Hematopoietic multipotent progenitor cell treated with erythropoietin and hydrocortisone succinate and interleukin-3 and kit ligand, for 4 days (in vitro differentiated cells): ENCODE measurements at places on chromosomes 3 and 15.

DNA sequence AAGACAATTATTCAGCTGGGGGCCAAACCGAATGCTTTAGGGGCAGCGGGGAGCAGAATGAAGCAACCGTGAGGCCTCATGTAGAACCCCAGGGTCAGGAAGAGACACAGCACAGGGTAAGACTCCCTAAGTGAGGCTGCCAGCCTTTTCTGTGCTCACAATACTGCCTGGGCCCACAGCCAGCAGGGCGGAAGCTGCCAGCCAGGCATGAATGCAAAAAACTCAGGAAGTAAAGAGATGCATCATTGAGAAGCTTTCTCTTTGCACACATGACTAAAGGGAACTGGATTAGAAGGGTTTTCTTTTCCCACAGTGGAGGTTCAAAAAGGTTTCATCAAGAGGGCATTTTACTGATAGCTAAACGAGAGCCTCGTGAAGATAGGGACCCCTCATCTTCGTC lies 33.3 kb downstream of the CA12 start:
- DNase-seq = peak; percentile 58

- DNase-seq = peak; percentile 13
Observed at GRCh38 chr3:197124713-197125112, 95.1 kb upstream of the MELTF start.

DNA sequence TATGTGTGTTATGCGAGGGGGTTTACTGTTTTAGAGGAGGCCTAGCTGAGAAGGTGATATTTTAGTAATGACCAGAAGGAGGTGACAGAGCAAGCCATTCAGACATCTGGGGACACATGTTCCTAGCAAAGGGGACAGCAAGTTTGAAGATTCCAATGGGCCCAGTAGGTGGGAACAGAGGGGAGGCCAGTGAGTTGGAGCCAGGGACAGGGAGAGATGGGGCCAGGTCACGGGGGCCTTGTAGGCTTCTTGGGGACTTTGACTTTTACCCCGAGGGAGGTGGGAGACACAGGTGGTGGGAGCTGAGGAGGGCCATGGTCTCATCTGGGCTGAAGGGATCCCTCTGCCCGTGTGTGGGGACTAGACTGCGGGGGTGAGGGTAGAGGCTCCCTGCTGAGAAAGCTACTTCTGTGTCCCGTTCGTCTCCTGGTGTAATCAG lies 72.5 kb downstream of the MGLL start:
- DNase-seq = peak; percentile 77

- DNase-seq = no peak
Observed at GRCh38 chr3:196232154-196232881, 16.0 kb downstream of the SLC51A start.

GRCh38 chr3:26712211-26713026 lies 89.8 kb downstream of the LRRC3B start:
- DNase-seq = peak; percentile 76

DNA sequence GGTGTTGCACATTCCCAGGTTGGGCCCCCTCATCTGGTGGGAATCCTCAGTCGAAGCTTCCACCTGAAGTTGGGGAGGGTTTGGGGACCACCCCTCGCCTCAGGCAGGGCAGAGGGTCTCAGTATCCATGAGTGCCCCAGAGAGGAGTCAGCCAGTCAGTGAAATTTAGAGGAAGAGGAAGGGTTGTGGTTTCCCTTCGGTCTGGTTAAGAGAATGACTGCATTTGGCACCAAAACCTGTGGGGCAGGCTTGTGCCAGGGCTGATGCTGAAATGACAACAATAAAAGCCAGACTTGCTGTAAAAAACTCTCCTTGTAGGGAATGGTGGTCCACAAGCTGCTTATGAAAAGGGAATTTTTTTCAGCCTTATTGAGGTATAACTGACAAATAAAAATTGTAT lies 22.6 kb downstream of the LMCD1 start:
- DNase-seq = peak; percentile 63

- DNase-seq = no peak
Observed at GRCh38 chr3:23263796-23264195, 60.7 kb downstream of the UBE2E2 start.

GRCh38 chr3:94285872-94286271 lies 223.0 kb downstream of the NSUN3 start:
- DNase-seq = peak; percentile 52

DNA sequence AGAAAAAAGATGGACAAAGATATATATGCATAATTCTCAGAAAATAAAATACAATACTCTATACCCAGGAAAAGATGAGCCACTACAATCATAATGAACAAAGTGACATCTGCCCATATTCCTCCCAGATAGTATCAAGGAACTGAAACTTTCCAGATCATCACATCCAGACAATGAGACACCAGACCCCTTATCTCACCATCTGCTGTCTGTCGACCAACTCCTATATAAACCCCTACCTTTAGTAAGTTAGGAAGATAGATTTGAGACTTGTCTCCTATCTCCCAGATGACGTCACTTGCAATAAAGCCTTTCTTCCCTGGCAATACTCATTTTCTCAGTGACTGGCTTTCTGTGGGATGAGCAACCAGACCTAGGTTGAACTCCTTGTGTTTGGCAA lies 1071.6 kb downstream of the PLOD2 start:
- no peak for DNase-seq

- no peak for DNase-seq
Observed at GRCh38 chr3:158217992-158218391, 108.1 kb downstream of the RSRC1 start.

DNA sequence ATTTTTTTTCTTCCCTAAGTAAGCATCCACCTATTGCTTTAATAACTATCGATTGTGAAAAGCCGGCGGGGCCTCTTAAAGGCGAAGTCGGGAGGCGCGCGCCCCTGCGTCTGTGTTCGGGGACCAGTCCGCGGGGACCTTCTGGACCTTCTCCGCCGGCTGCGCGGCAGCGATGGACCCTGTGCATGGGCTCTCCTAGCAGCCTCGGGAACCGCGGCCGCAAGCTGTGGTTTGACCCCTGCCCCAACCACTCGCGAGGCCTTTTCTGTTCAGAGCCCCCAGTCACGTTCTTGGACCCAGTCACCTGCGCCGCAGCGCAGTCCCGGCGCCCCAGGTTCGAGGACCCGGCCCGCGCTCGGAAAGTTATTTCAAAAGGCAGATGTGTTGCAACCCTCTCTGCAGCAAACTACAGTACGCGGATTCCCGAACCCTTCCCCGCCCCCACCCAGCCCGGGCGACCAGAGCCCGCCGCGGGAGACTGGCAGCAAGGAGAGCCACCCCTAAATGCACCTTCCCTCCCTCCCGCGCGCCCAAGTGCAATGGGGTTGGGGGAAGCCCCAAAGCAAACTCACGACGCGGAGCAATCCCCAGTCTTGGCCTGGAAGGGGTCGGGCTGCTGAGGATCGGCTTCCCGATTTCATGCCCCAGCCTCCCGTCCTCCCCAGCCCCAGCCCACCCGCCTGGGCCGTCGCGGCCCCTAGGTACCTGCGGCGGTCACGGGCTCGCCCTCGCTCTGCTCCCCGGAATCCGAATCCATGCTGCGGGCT lies 684 bp downstream of the TNFAIP8L3 start:
- peak; percentile 20 for DNase-seq

GRCh38 chr3:61061092-61061723 lies 190.0 kb downstream of the FHIT start:
- DNase-seq = no peak

DNA sequence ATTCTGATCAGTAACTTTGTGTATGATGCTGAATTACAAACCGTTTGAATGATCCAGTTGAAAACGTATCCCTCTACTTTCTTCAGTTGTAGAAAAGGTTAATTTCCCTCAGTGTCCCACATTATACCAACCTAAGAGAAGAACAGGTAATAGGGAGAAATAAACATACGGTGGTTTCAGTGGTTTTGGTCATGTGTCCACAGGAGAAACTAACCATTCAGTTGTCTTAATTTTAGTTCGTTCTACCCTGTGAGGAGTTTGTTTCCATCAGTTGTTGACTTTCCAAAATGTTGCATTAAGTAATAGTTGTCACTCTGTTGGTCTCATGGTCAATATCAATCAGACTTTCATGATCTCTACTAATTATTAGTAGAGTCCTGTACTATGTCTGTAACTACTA lies 15.1 kb downstream of the CALML4 start:
- no peak for DNase-seq

- peak; percentile 99 for DNase-seq
Observed at GRCh38 chr3:100289339-100289738, 28.5 kb downstream of the TBC1D23 start.

DNA sequence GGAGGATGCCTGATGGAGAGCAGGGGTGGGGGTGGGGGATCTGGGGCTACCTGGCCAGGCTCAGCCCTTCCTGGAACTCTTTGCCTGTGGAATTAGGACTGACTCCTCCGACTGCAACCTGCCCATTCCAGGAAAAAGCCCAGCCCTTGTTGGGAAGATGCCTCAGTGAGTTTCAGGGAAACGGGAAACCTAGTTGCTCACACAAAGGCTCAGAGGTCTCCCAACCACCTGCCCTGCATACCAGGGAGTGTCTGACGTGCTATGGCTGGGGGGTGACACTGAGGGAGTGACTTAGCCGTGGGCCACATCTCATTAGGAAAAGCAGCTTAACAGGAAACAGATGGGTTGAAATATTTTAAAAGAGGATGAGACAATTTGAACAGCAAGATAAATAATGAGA lies 27.9 kb downstream of the CYP8B1 start:
- peak; percentile 46 for DNase-seq

DNA sequence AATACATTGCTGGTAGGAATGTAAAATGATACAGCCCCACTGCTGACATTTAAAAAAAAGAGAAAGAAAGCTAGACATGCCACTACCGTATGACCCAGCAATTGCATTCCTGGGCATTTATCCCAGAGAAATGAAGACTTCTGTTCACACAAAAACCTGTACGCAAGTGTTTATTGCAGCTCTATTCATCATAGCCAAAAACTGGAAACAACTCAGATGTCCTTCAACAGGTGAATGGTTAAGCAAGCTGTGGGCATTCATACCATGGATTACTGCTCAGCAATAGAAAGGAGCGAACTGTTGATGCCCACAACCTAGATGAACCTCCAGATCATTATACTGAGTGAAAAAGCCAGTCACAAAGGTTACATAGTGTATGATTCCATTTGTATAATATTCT lies 132.5 kb downstream of the MAP2K5 start:
- DNase-seq = no peak

DNA sequence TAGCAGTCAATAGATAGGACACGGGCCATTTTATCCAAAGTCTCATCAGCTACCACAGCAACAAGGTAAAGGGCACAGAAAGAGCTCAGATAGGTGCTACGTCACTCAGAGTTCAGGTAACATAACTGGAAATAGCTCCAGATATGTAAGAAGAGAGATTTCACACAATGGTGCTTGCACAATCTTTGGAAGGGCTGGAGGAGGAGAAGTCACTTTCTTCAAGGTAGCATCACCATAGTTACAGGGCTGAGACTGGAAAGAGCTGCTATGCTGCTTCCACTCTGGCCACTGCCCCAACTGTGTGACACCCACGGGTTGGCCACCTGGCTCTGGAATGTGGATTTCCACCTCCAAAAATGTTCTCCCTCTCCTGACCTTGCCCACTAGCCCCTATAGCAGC lies 448.8 kb upstream of the THBS1 start:
- DNase-seq = no peak

GRCh38 chr3:184426691-184427141 lies 46.9 kb downstream of the CHRD start:
- DNase-seq = no peak

- no peak for DNase-seq
Observed at GRCh38 chr3:101900736-101901135, 51.4 kb downstream of the NFKBIZ start.
